ENCODE measurements at places on chromosomes 5 and 9.

- no peak for DNase-seq
These were observed 880 bp upstream of the GFPT2 start for GRCh38 chr5:180353980-180354452.

GRCh38 chr5:91256142-91256524 is 127.0 kb downstream of the ARRDC3 start:
- no peak for DNase-seq

DNA sequence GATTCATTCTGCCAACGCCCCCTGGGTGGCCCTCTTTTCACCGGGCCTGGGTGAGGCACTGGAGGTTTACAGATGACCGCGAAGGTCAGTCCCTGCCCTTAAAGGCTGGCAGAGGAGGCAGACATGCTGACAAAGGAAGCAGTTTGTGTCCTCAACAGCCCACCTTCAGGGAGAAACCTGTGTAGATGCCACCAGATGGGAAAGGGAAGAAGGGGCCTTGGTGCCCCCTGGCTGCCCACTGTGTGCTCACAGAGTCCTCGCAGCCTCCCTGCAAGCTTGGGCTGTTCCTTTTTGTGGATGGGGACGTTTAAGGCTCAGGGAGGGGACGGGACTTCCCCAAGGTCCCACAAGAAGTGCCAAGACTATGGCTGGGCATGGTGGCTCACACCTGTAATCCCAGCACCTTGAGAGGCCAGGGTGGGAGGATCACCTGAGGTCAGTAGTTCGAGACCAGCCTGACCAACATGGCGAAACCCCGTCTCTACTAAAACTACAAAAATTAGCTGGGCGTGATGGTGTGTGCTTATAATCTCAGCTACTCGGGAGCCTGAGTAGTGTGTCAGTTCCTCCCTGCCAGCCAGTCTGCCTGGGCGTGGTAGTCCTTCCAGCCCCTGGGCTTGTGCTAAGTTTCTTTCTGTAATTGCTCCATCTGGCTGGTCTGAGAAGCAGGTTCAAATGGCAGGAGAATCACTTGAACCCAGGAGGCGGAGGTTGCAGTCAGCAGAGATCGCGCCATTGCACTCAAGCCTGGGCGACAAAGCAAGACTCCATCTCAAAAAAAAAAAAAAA is 36.2 kb downstream of the NEK6 start:
- no peak for DNase-seq

- no peak for DNase-seq
These were observed 7.3 kb upstream of the RASEF start for GRCh38 chr9:83070261-83070660.

DNA sequence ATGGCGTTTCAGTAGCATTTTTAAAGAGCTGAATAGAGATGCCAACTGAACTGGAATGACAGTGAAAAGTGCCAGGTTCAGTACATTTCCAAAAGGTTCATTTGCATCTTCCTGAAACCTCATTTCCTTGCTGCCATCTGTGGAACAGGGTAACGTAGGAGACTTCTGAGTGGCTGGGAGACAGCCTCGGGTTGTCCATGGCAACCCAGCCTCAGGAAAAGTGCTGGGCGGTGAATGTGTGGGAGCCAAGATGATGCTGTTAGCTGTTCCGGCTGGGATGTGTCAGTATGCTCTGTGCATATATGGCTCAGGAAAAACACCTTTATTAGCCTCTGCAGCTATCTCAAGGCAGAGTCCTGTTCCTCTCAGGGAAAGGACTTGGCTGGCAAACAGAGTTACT is 87.5 kb downstream of the KLHL3 start:
- DNase-seq = no peak

- no peak for DNase-seq
These were observed 90.3 kb downstream of the MRPL36 start for GRCh38 chr5:1709171-1709803.
